ENCODE measurements at places on chromosomes 11 and 22.

DNA sequence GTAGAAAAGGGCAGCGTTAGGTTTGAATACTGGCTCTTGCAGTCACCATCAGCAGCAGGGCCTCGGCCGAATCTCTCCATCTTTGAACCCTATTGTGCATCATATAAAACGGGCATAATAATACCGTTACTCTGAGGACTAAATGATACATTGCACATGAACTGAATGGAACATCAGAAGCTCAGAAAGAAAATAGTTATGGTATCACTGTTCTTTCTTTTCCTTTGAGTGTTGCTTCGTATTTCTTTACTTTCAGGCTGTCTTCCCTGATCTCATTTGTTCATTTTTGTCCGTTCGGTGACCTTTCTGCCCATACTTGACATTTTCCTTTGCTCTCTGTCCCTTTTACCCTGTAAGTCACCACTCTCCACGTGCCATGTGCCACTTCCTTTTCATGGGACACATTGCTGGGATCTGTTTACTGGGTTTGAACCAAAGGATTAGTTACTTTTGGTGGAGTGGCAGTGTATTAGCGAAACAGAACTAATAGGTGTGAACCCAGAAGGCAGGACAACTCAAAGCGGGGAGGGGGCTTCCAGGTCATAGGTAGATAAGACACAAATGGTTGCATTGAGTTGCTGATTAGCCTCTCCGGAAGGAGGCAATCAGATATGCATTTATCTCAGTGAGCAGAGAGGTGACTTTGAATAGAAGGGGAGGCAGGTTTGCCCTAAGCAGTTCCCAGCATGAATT, 717 bp upstream of the ZNF202 start:
- no peak for DNase-seq

GRCh38 chr22:24588757-24589481, 4.0 kb downstream of the LRRC75B start:
- no peak for DNase-seq

GRCh38 chr11:112610996-112611750, 350.0 kb upstream of the NCAM1 start:
- no peak for DNase-seq

- DNase-seq = peak; percentile 35
Observed at GRCh38 chr11:8810540-8811301, 100.3 kb upstream of the AKIP1 start.

- no peak for DNase-seq
Observed at GRCh38 chr22:44217346-44217745, 36.6 kb downstream of the PARVG start.

- DNase-seq = no peak
Observed at GRCh38 chr11:44729063-44729462, 2.3 kb downstream of the TSPAN18 start.

- peak; percentile 91 for DNase-seq
Observed at GRCh38 chr11:66438504-66439466, at the start of gene MRPL11. TSS of gene MRPL11 (minus strand) at chr11:66438848. CDS start at chr11:66438754, 94 bp downstream.

- peak; percentile 29 for DNase-seq
Observed at GRCh38 chr11:72760539-72761405, 8.6 kb upstream of the ARAP1 start.

DNA sequence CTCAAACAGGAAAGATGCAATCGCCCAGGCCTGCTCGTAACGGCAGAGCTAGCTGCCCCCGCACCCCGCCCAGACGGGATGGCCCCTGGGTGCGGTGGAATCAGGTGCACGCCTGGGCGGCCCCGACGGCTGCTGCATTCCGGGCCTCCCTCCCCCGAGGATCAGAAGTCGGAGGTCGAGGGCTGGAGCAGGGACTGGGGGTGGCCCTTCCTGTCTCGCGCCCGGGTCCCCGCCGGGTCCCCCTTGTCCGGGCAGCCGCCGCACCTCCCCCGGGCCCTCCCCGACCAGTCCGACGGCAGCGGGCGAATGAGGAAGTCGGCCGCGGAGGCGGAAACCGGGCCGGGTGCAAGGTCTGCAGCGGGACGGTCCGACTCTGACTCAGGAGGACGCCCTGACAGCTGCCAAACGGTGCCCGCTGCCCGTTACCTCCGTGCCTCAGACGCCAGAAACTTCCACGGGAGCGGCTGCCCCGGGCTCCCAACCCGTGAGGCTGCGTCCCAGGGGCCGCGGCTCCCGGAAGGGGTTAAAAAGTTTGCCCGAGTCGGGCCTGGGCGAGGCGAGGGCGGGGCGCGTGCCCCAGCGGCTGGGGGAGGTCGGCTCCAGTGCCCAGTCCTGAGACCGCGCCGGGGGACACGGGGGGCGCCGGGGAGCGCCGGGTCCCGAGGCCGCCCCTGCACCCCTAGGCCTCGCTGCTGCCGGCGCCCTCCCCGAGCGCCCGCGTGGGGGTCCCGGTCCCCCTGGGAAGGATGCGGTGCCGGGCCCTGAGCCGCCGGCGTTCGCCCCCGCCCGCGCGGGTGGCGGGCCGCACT, 663 bp downstream of the MYH9 start:
- peak; percentile 50 for DNase-seq

DNA sequence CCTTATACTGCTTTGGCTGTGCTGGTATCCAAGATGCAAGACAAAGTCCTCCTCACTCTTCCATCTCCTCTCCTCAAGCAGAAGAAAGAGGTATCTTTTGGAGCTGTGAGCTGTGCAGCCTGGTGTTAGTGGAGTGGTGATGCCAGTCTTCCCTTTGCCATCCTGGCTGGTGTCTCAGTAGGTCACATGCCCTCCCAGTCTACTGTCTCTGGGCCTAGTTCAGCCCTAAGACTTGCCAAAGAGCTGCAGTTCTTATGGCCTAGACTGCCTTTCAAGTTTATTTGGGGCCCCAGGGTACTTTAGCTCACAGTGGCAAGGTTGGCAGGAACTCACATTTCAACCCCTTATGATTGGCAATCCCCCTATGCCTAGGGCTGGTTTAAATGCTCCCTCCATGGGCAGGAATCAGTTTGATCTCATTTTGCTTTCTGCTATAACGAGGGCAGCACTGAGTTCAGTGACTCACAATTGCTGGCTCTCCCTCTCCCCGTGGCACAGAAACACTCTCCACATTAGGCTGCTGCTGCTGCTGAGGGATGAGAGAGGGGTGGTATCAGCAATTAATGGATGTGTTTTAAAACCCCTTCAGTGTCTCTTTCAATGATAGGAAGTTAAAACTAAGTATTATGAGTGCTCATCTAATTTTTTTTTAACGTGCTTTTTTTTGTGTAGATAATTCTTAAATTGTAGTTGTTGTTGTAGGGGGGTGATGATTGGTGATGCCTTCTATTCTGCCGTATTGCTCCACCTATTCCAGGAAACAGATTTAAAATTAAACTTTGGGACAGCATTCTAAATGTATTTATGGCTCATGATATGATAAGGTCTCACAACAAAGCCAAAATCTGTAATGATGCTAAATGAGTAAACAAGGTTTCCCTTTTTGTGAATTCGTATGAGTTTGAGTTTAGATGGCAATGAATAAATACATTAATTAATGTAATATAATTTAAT, 1295.0 kb downstream of the JRKL start:
- no peak for DNase-seq

GRCh38 chr22:23245799-23246136, 65.5 kb downstream of the BCR start:
- peak; percentile 72 for DNase-seq

DNA sequence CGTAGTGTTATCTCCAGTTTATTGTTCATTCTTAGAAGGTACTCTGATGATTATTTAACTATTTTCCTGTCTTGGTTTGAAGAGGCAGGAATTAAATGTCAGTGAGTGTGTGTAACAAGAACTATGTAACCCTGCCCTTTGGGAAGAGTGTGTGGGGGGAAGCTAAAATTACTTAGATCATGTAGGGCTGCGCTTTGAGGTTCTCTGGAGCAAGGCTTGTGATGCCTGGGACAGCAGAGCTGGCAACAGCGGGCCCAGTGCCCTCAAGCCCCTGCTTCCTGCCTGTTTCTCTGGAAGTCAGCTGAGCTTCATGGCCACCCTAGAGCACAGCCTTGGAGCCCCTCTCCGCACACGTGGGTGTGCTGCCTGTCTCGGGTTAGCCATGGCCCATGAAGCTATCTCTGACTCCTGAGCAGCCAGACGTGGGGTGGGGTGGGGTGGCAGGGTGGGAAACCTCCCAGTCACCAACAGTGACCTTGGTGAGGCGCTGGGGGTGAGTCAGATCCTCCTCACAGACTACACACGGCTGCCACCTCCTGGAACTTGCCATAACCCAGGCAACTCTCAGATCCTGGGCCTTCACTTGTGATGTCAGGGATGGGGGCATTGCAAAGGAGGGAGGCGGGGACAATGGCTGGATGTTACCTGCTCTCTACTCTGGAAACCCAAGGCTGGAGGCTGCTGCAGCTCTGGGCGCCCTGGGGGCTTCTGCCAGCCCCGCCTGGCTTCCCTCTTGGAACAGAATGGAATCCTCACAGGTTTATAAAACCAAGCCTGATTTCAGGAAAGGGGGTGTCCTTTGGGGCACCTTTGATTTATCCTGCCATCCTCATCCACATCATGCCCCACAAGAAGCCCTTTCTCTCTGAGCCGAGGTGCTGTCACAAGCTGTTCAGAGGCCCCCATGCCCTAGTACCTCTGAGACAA, 88.6 kb downstream of the SNX19 start:
- DNase-seq = peak; percentile 41

DNA sequence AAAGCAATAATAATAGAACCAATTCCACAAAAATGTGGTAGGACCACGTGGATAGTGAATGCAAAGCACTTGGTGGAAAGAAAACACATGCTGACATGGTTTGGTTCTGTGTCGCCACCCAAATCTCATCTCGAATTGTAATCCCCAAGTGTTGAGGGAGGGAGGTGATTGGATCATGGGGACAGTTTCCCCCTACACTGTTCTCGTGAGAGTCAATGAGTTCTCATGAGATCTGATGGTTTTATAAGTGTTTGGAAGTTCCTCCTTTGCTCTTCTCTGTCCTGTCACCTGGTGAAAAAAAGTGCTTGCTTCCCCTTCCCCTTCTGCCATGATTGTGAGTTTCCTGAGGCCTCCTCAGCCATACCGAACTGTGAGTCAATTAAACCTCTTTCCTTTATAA, 421.9 kb upstream of the CADM1 start:
- DNase-seq = peak; percentile 17
